ENCODE measurements at places on chromosomes 13 and 19. TPM values are rescaled to one million over a fixed set of nuclear protein-coding genes. Genes with fewer than 3 reads are reported as not detected.

GRCh38 chr19:7787141-7787540 lies 24.1 kb downstream of the CLEC4M start:
- H3K27me3 ChIP-seq = peaks cover 38% of the 10 kb centered on the region
- peaks cover 2% of the 10 kb centered on the region for H3K36me3 ChIP-seq
- peak overlapping the region; percentile 79 for H3K4me3 ChIP-seq
- H3K27ac ChIP-seq = no peak overlapping the region

EDNRB gene
- total RNA-seq = not detected

GRCh38 chr19:13366529-13367143 lies 139.6 kb downstream of the CACNA1A start:
- no peak overlapping the region for H3K27ac ChIP-seq
- no peaks in the 10 kb centered on the region for H3K4me1 ChIP-seq
- H3K4me3 ChIP-seq = no peak overlapping the region
- no peak for DNase-seq
- H3K27me3 ChIP-seq = peaks cover 27% of the 10 kb centered on the region

TMIGD2 gene
- total RNA-seq = 5.2 TPM

GRCh38 chr19:49468746-49469447 lies 5.1 kb upstream of the FLT3LG start:
- H3K4me3 ChIP-seq = peak overlapping the region; percentile 88
- peaks cover 3% of the 10 kb centered on the region for H3K36me3 ChIP-seq
- H3K27me3 ChIP-seq = no peaks in the 10 kb centered on the region
- DNase-seq = peak; percentile 67
- peak overlapping the region; percentile 96 for H3K27ac ChIP-seq
- H3K4me1 ChIP-seq = peaks cover 23% of the 10 kb centered on the region

ZNF610 gene
- 0.30 TPM for total RNA-seq

PROSER3 gene
- total RNA-seq = 36.6 TPM

DNA sequence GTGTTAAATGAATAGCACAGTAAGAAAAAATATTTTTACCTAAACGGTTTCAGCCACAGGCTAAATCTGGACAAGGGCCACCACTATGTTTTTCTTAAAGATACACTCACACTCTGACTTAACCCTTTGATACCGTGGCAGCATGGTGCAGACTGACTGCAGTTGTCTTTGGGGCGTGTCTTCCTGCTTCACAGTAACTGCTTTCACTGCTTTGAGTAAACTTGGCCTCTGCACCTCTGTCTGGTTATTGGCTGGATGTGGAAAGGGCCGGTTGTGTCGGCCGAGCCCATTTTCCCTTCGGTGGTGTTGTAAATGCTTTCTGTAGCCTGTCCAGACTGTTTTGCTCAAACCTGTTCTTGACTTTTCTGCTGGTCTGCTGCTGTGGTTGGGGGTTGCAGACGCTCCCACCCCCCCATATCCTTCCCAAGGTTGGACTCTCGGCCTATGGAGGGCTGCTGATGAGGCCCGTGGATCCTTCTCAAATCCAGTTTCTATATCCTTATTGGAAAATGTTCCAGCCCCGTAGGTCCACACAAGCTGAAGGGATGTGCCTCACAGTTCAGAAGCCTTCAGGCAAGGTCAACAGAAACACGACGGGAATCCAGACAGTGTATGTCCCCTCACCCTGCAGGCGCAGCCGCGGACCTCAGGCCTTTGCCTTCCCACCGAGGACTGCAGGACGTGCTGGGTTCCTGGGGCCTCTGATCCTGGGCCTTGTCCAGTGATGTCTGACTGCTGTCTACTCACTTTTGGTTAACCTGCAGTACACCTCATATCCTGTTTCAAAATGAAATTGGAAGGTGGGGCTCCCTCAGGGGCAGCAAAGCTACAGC lies 90.2 kb upstream of the RNF113B start:
- peaks cover 20% of the 10 kb centered on the region for H3K27me3 ChIP-seq
- no peak overlapping the region for H3K4me3 ChIP-seq
- no peaks in the 10 kb centered on the region for H3K4me1 ChIP-seq
- no peaks in the 10 kb centered on the region for H3K36me3 ChIP-seq
- no peak for DNase-seq
- no peak overlapping the region for H3K27ac ChIP-seq

RASIP1 gene
- 0.12 TPM for total RNA-seq

GRCh38 chr13:38618336-38618735 lies 68.5 kb upstream of the FREM2 start:
- H3K27me3 ChIP-seq = peaks cover 9% of the 10 kb centered on the region
- no peaks in the 10 kb centered on the region for H3K36me3 ChIP-seq
- DNase-seq = no peak
- H3K4me1 ChIP-seq = no peaks in the 10 kb centered on the region
- H3K27ac ChIP-seq = no peak overlapping the region

DNA sequence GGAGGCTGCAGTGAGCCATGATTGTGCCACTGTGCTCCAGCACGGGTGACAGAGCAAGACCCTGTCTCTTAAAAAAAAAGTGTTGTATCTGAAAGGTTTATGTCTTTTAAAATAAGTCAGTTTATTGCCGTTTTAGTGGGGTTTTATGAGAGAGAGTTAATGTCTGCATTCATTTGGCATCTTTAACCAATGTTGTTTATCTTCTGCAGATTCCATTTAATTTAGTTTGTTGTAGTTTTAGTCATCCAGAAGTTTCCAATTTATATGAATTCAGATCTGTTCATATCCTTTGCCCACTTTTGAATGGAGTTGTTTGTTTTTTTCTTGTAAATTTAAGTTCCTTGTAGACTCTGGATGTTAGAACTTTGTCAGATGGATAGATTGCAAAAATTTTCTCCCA lies 36.7 kb upstream of the LPAR6 start:
- no peak overlapping the region for H3K27ac ChIP-seq
- H3K27me3 ChIP-seq = no peaks in the 10 kb centered on the region
- H3K36me3 ChIP-seq = peaks cover 7% of the 10 kb centered on the region

RFPL4AL1 gene
- total RNA-seq = not detected

DDX39A gene
- total RNA-seq = 284 TPM

- H3K36me3 ChIP-seq = no peaks in the 10 kb centered on the region
- H3K4me3 ChIP-seq = no peak overlapping the region
- DNase-seq = no peak
- H3K27ac ChIP-seq = no peak overlapping the region
These were observed 222.8 kb downstream of the NDFIP2 start for GRCh38 chr13:79703772-79704171.

DNA sequence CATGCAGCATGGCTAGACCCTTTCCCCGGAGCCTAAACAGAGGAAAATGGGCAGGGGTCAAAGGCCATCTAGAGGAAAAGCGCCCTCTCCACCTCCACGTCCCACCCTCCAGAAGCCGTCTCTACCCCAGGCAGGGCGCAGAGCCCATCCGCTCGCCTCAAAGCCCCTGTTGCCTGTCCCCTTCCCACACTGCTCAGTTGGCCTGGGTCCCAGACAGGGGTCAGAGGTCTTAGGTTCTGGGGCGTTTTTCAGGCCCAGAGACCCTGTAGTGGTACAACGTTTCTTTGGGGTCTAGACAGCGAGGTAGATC lies 285 bp downstream of the TMEM143 start:
- peaks cover 1% of the 10 kb centered on the region for H3K36me3 ChIP-seq
- peak overlapping the region; percentile 92 for H3K4me3 ChIP-seq
- peak overlapping the region; percentile 90 for H3K27ac ChIP-seq
- H3K4me1 ChIP-seq = peaks cover 12% of the 10 kb centered on the region

- peak overlapping the region; percentile 35 for H3K27ac ChIP-seq
- H3K36me3 ChIP-seq = peaks cover 2% of the 10 kb centered on the region
- peaks cover 31% of the 10 kb centered on the region for H3K27me3 ChIP-seq
These were observed 17.4 kb upstream of the SDHAF1 start for GRCh38 chr19:35977446-35978222.

CGB5 gene
- not detected for total RNA-seq

DZIP1 gene
- total RNA-seq = not detected

DNA sequence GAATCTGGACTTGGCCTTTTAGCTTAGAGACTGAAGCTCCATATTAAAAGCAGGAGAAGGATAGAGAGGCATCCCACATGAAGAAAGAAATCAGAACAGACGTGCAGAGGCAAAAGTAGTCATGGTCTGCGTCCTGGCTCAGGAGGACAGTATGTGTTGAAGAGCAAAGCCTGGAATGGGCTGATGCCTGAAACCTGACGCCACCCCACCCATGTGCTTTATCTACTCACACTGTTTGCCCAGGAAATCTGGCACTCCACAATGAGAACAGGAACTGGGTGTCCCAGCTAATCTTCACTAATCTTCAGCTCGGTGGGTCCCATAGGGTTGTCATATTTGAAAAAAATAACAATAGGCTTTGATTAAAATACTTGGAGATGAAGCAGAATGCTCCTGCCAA lies 549.0 kb upstream of the GPC6 start:
- H3K27ac ChIP-seq = no peak overlapping the region
- H3K4me3 ChIP-seq = no peak overlapping the region
- no peaks in the 10 kb centered on the region for H3K27me3 ChIP-seq
- no peaks in the 10 kb centered on the region for H3K4me1 ChIP-seq

- DNase-seq = peak; percentile 53
- H3K27me3 ChIP-seq = no peaks in the 10 kb centered on the region
- H3K4me1 ChIP-seq = peaks cover 37% of the 10 kb centered on the region
- H3K4me3 ChIP-seq = no peak overlapping the region
- H3K36me3 ChIP-seq = peaks cover 12% of the 10 kb centered on the region
These were observed 62.1 kb downstream of the KLF2 start for GRCh38 chr19:16386619-16387240.

GRCh38 chr13:80035096-80035495 lies 305.8 kb downstream of the SPRY2 start:
- H3K4me1 ChIP-seq = no peaks in the 10 kb centered on the region
- no peaks in the 10 kb centered on the region for H3K27me3 ChIP-seq
- H3K36me3 ChIP-seq = peaks cover 2% of the 10 kb centered on the region
- no peak overlapping the region for H3K4me3 ChIP-seq
- DNase-seq = no peak

OR7A5 gene
- total RNA-seq = not detected

POU2F2 gene
- 42.7 TPM for total RNA-seq

DNA sequence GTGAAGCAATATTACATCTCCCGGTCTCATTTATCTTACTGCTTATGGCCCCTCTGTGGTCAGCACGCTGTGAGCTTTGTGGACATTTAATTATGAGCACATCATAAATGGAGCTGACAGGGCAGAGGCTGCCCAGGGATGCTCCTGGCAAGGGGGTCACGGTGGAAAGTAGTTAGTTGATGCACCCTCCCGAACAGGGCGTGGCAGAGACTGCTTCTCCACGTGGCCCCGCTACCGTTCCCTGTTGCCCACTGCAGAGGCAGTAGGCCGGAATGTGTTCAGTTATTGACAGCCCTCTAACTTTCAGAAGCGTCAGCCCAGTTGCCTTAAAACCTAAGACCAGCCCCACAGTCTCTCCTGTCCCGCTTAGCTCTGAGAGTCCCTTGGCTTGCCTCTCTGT lies 180.3 kb upstream of the ZNF507 start:
- H3K36me3 ChIP-seq = no peaks in the 10 kb centered on the region
- no peak overlapping the region for H3K27ac ChIP-seq
- peaks cover 29% of the 10 kb centered on the region for H3K27me3 ChIP-seq
- no peak overlapping the region for H3K4me3 ChIP-seq

DNA sequence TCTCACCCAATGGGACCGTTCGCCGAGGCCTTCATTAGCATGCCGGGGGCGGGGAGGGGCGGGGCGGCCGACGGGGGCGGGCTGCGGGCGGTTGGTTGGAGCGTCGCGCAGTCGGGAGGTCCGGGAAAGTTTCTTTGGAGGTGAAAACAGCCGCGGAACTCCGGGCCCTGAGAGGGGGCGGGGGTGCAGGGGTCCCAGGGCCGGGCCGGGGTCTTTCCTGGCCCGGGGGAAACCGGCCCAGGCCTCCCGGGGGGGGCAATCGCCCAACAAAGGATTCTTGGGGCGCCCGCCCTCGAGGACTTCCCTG lies at the start of gene HMG20B:
HMG20B (plus strand) TSS at position 90 of the 307 bp plus-strand sequence. CDS start 366 bp downstream, outside the sequence.
- no peaks in the 10 kb centered on the region for H3K27me3 ChIP-seq
- peaks cover 17% of the 10 kb centered on the region for H3K4me1 ChIP-seq
- no peak for DNase-seq

GRCh38 chr13:48334534-48335127 lies 31.1 kb downstream of the RB1 start:
- peaks cover 15% of the 10 kb centered on the region for H3K4me1 ChIP-seq
- no peak for DNase-seq
- H3K27me3 ChIP-seq = no peaks in the 10 kb centered on the region
- H3K36me3 ChIP-seq = peaks cover 8% of the 10 kb centered on the region
- H3K4me3 ChIP-seq = no peak overlapping the region
- H3K27ac ChIP-seq = peak overlapping the region; percentile 29

DNA sequence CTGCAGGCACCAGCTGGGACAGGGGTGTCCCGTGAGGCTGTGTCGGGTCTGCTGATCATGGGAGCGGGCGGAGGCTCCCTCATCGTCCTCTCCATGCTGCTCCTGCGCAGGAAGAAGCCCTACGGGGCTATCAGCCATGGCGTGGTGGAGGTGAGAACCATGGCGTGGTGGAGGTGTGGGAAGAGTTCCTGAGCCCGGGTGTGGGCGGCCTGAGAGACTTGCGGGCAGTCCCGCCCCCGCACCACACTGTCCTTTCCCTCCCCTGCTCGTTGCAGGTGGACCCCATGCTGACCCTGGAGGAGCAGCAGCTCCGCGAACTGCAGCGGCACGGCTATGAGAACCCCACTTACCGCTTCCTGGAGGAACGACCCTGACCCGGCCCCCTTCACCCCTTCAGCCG lies 10.7 kb downstream of the APLP1 start:
- H3K27me3 ChIP-seq = peaks cover 30% of the 10 kb centered on the region
- no peak overlapping the region for H3K27ac ChIP-seq
- H3K36me3 ChIP-seq = peaks cover 5% of the 10 kb centered on the region
- H3K4me3 ChIP-seq = no peak overlapping the region
- H3K4me1 ChIP-seq = peaks cover 20% of the 10 kb centered on the region

- H3K4me3 ChIP-seq = no peak overlapping the region
- no peaks in the 10 kb centered on the region for H3K36me3 ChIP-seq
- peaks cover 39% of the 10 kb centered on the region for H3K27me3 ChIP-seq
- H3K4me1 ChIP-seq = peaks cover 2% of the 10 kb centered on the region
These were observed 193.6 kb downstream of the RAP2A start for GRCh38 chr13:97627566-97627965.

DNA sequence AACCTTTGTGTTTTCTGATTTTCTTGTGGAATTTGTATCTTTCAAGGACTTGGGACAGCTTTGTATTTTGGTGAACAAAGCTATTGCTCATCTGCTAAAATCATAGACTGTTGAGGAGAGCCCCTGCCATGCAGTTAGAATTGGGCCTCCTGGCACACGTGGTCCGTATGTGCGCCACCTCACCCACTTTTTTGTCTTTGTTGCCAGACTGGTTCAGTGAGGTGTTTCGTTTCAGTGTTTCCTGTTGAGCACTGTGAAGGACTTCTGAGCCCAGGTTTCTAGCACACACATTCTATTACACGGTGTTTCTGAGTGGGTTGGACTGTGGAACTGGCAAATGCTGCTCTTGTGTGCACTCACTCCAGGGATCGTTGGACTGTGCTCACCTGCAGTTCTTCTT lies 37.6 kb upstream of the RNF113B start:
- H3K36me3 ChIP-seq = no peaks in the 10 kb centered on the region
- DNase-seq = no peak

GRCh38 chr13:99506634-99507033 lies 5.4 kb downstream of the TM9SF2 start:
- H3K27ac ChIP-seq = peak overlapping the region; percentile 72
- DNase-seq = no peak

- no peak overlapping the region for H3K27ac ChIP-seq
- H3K4me1 ChIP-seq = no peaks in the 10 kb centered on the region
- no peak overlapping the region for H3K4me3 ChIP-seq
- peaks cover 44% of the 10 kb centered on the region for H3K27me3 ChIP-seq
- no peak for DNase-seq
These were observed 77.2 kb upstream of the TMTC4 start for GRCh38 chr13:100751826-100752225.
